ENCODE measurements at places on chromosomes 1 and 21.

GRCh38 chr1:157597959-157598667 lies at the start of gene FCRL4:
FCRL4 (minus strand) TSS chr1:157598085; CDS start chr1:157597944, 141 bp downstream.
- DNase-seq: no peak

DNA sequence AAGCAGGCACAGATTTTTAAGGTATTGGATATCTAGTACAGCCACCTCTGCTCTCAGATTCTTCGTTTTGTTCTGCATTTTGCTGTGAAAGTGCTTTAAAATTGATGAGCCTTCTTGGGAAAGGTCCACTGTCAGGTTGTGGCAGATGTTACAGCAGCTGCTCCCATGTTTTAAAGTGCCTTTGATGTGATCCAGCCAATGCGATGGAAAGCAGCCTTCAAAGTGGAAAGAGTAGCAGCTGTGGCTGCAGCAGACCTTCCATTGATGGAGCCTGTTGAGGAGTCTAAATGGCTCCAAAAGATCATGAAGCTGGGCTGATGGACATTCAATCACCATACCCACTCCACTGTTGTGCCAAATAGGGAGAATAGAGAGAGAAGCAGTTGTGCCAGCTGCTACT lies 816.9 kb downstream of the PLA2G4A start:
- no peak for DNase-seq

GRCh38 chr1:227786673-227787512 lies 28.6 kb upstream of the PRSS38 start:
- peak; percentile 15 for DNase-seq

DNA sequence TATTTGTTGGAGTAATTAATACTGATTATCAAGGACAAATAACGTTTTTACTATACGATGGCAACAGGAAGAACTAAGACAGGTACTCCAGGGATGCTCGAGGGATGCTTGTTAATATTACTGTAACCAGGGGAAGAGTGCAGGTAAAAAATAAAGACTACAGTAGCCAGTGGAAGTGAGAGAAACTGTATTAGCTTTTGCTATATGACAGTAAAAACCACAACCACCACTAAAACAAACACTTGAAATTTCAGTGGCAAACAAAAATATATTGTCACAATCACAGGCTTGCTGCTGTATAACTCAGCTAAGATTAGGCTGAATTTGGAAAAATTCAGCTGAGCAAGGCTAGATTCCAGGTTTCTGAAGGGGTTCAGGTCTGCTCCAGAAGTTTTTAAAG lies 812.6 kb upstream of the ADGRL4 start:
- no peak for DNase-seq

GRCh38 chr1:160328184-160328583 lies 14.9 kb downstream of the COPA start:
- no peak for DNase-seq

- DNase-seq: no peak
These were observed 163.8 kb downstream of the EIF4G3 start for GRCh38 chr1:21012937-21013336.

DNA sequence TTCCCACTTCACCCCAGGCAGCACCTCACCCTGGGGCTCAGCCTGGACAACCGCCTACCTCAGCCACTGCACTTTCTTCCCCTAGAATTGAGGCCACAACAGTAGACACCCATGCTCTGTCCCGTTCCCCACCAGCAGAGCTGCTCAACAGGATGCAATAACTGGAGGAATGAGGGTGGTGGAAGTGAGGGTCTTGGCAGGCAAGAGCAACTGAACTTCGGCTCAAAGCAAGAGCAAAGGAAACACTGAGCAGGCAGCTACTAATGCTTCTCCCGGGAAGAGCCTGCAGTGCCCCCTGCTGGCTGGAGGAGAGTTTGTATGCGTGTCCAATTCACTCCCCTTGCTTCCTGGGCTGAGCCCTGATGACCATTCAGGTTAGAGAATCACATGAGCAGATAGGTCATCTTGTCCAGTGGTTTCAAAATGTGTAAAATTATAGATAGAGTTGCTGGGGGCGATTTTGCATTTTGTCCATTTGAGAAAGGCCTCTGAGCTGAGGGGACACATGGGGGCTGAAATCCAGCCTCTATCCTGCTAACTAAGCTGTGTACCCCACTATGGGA lies 13.9 kb downstream of the NT5C1A start:
- DNase-seq: peak; percentile 71

- DNase-seq: no peak
These were observed 25.2 kb upstream of the TMEM200B start for GRCh38 chr1:29148656-29149491.

DNA sequence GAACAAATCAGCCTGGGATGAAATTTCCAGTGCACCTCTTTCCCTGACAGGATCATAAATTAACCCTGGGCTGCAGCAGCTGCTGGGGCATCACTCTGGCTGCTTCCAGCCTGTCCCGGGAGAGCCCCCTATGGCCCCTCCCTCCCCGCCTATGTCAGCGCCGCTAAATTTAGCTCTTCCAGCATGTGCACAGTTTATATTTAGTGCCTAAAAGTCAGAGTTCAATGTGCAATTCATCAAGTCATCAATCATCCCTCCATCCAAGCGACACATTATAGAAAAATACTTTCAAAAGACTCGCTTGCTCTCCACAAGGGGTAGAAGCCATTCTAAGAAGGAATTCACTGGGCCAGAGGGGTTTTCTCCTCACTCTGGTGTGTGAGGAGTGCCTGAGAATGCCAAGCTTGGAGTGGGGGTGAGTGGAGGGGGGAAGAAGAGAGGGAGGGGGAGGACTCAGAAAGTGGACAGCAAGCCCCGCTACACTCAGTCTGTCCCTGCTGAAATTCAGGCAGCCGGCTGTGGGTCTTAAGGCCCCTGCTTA lies 37.4 kb downstream of the XCL1 start:
- DNase-seq: no peak

DNA sequence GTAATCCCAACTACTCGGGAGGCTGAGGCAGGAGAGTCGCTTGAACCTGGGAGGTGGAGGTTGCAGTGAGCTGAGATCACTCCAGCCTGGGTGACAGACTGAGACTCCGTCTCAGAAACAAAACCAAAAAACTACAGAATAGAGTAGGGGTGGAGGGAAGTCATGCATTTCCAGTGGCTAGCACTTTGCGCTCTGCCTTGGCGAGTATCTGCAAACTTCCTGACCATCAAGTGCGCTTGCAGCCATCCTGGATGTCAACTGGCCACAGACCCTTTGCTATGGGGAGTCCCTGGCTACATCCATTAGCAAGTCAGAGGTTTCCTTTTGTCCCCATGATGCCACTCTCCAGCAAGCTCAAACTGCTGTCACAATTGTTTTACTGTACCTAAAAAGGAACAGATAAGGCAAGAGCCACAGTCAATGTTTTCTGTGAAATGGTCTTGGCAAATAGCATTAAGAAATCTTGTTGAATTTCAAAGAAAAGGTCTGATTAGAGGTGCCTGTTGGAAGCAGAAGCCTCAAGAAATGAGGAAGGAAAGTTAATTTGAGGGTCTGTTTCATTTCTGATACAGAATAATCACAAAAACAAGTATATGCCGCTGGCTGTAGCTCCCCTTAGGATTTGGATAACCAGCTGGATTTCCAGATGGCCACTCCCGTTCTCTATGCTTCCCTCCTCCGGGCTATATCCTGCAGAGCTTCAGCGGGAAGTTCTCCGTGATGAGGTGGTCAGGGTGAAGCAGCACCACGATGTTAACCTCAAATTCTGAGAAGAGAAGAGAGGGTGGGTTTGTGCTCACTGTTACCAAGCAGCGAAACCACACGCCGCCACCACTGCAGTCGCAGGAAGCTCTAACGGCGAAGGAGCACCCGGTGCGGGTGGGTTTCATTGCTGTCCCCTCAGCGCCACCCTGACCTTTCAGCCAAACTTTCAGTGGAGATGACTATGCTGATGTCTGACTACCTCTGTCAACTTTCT lies 42.0 kb downstream of the VPS26C start:
- DNase-seq: no peak

- DNase-seq: no peak
These were observed 36.8 kb upstream of the SFPQ start for GRCh38 chr1:35229587-35230360.

GRCh38 chr1:62433861-62434617 lies 2.8 kb upstream of the USP1 start:
- peak; percentile 8 for DNase-seq

DNA sequence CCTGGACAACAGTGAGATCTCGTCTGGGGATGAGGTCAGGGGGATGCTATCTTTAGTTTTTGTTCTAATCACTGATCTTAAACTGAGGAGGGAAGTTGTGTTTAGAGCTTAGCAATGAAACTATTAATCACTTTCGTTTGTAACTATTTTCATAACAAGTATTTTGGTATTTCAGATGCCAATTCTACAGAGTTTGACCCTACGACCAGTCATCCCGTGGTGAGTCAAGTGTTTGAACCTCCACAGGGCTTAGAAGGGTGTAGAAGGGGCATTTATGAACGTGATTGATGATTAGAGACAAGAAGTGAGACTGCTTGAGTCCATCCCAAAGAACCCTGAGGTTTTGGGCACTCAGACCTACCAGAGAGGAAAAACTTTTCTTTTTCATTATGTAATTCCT lies 15.6 kb downstream of the SLFNL1 start:
- no peak for DNase-seq

GRCh38 chr1:89483010-89483756 lies 41.4 kb upstream of the LRRC8B start:
- DNase-seq: peak; percentile 92

All from dermis blood vessel endothelial cell (primary cell).